Breast epithelium (tissue), 4 donors: ENCODE measurements at places on chromosomes 1 and 21.

- H3K4me3 ChIP-seq, result no peak overlapping the region
- H3K4me1 ChIP-seq, result no peaks in the 10 kb centered on the region
Measured at GRCh38 chr1:18384059-18384458, 96.7 kb upstream of the KLHDC7A start.

DNA sequence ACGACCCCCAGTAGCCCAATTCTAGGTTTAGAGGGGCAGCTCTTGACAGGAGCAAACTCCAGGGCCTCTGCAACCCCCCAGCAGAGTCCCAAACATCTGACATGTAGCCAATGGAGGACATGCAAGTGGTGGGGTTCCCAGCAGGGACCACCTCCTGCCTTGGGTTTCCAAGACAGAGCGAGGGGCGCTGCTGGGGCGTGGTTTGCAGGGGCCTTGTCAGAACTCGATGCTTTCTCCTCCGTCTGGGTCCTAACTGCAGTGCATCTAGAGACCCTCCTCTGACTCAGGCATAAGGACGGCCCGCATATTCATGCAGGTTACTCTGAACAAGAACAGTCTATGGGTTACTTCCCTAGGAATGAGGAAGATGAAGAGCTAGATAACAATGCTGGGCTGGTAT is 17.2 kb downstream of the EPHX1 start:
- H3K27ac ChIP-seq, result no peak overlapping the region
- no peaks in the 10 kb centered on the region for H3K36me3 ChIP-seq
- no peak for DNase-seq
- no peak overlapping the region for H3K4me3 ChIP-seq
- no peaks in the 10 kb centered on the region for H3K4me1 ChIP-seq

GRCh38 chr1:164771619-164772361 is 212.8 kb downstream of the PBX1 start:
- peaks cover 6% of the 10 kb centered on the region for H3K4me1 ChIP-seq
- H3K27me3 ChIP-seq, result no peaks in the 10 kb centered on the region

DNA sequence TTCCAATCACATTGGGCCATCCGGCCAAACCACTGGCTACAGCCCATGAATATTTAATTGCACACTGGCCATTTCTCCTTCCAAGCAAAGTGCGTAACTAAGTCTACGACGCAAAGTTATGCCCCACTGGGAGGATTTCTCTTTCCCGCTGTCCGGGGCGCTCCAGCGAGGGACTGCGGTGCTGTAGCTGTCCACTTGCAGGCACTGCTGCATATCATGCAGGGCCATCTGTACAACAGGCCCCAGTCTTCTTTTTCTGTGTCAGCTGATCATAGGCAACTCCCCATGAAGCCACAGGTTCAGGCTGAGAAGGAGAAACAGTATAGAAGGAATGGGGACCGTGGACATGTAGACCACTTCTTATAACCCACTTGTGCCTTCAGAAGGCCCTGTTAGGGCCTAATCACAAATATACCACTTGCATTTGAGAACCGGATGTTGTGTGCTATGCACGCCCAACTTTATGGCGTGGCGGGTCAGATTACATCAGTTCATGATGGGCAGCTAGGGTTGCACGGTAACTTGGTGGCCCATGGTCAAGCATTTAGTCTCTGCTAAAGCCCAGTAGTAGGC is 58.0 kb downstream of the ADSS2 start:
- DNase-seq, result no peak
- no peaks in the 10 kb centered on the region for H3K4me1 ChIP-seq
- no peak overlapping the region for H3K27ac ChIP-seq
- no peaks in the 10 kb centered on the region for H3K27me3 ChIP-seq
- no peak overlapping the region for H3K4me3 ChIP-seq
- no peaks in the 10 kb centered on the region for H3K36me3 ChIP-seq

- DNase-seq, result no peak
- peak overlapping the region; percentile 69 for H3K27ac ChIP-seq
- H3K36me3 ChIP-seq, result no peaks in the 10 kb centered on the region
- H3K4me1 ChIP-seq, result peaks cover 6% of the 10 kb centered on the region
Measured at GRCh38 chr1:119007670-119008482, 19.7 kb upstream of the TBX15 start.

DNA sequence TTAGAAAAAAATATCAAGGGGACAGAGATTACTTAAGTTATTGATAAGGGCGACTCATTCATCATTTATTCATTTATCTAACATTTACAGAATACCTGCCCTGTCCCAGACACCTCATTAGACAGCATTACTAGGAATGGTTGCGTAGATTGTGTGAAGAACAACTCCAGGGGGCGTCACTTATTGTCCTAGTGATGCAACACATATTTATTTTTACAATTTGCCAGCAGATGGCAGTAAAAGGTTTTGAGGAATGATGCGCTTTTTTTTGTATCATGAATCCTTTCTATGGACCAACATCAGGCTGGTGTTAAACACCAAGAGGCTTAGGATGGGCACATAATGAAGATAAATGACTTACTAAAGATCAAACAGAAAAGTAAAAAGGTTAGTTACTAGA is 5.5 kb downstream of the NCAM2 start:
- no peaks in the 10 kb centered on the region for H3K27me3 ChIP-seq
- H3K27ac ChIP-seq, result no peak overlapping the region
- DNase-seq, result no peak
- H3K4me1 ChIP-seq, result peaks cover 3% of the 10 kb centered on the region
- H3K4me3 ChIP-seq, result no peak overlapping the region

- no peak overlapping the region for H3K27ac ChIP-seq
- no peaks in the 10 kb centered on the region for H3K4me1 ChIP-seq
- H3K36me3 ChIP-seq, result no peaks in the 10 kb centered on the region
- H3K27me3 ChIP-seq, result no peaks in the 10 kb centered on the region
- no peak overlapping the region for H3K4me3 ChIP-seq
- no peak for DNase-seq
Measured at GRCh38 chr1:232226197-232226712, 403.7 kb downstream of the SIPA1L2 start.

GRCh38 chr1:47104816-47105215 is 32.4 kb upstream of the CYP4A22 start:
- no peaks in the 10 kb centered on the region for H3K36me3 ChIP-seq
- DNase-seq, result no peak
- no peaks in the 10 kb centered on the region for H3K4me1 ChIP-seq

DNA sequence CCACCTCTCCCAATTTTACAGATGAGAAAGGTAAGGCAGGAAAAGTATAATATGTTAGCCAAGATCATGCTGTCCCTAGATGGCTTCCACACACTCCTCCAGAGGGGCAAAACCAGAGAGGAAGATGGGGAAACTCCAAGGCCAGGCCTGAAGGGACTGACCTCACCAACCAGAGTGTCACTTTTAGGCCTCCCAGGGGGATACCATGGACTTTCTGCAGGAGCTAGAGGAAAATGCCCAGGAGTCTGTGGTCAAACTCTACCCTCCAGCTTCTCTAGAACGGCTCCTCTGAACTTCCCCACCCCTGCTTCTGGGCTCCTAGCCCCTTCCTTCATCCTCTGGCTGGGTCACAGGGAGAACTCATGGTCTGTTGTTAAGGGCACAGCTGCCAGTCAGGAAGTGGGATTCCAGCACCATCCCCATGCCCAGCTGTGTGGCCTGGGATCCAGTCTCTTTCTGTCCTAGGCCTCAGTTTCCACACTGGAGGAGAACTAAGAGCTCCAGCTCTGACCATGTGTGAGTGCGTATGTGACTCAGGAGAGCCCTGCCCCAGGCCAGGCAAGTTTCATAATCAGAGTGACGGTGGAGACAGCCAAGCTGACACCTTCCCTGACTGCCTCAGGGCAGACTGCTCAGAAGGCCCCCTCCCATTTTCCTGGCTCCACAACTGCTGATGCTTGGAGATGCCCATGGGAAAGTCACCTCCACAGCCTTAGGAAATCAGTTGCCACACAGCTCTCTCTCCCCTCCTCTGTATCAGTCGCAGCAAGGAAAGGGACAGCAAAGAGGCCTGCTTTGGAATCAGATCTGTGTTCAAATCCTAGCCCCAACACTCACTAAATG is 1.9 kb downstream of the IGSF8 start:
- H3K4me1 ChIP-seq, result peaks cover 25% of the 10 kb centered on the region
- H3K27ac ChIP-seq, result peak overlapping the region; percentile 90
- peak overlapping the region; percentile 87 for H3K4me3 ChIP-seq
- H3K36me3 ChIP-seq, result no peaks in the 10 kb centered on the region

GRCh38 chr1:230124186-230125128 is 57.4 kb downstream of the GALNT2 start:
- H3K36me3 ChIP-seq, result no peaks in the 10 kb centered on the region
- no peaks in the 10 kb centered on the region for H3K27me3 ChIP-seq
- H3K4me3 ChIP-seq, result no peak overlapping the region
- DNase-seq, result no peak

GRCh38 chr1:59877108-59877682 is 49.4 kb downstream of the CYP2J2 start:
- no peak overlapping the region for H3K27ac ChIP-seq
- H3K36me3 ChIP-seq, result no peaks in the 10 kb centered on the region
- DNase-seq, result no peak
- H3K4me3 ChIP-seq, result no peak overlapping the region
- no peaks in the 10 kb centered on the region for H3K4me1 ChIP-seq
- H3K27me3 ChIP-seq, result no peaks in the 10 kb centered on the region

- no peaks in the 10 kb centered on the region for H3K36me3 ChIP-seq
- DNase-seq, result no peak
- no peaks in the 10 kb centered on the region for H3K4me1 ChIP-seq
- H3K27me3 ChIP-seq, result no peaks in the 10 kb centered on the region
- H3K27ac ChIP-seq, result no peak overlapping the region
Measured at GRCh38 chr1:236837897-236838296, 42.8 kb downstream of the MTR start.

- no peaks in the 10 kb centered on the region for H3K27me3 ChIP-seq
- no peak overlapping the region for H3K27ac ChIP-seq
- no peak overlapping the region for H3K4me3 ChIP-seq
- H3K36me3 ChIP-seq, result no peaks in the 10 kb centered on the region
- no peaks in the 10 kb centered on the region for H3K4me1 ChIP-seq
Measured at GRCh38 chr1:100713626-100714025, 5.9 kb upstream of the VCAM1 start.

DNA sequence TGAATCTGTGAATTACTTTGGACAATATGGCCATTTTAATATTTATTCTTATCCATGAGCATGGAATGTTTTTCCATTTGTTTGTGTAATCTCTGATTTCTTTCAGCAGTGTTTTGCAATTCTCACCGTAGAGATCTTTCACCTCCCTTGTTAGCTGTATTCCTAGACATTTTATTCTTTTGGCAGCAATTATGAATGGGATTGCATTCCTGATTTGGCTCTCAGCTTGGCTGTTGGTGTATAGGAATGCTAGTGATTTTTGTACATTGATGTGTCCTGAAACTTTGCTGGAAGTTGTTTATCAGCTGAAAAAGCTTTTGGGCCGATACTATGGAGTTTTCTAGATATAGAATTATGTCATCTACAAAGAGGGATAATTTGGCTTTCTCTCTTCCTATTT is 44.2 kb upstream of the NEGR1 start:
- no peaks in the 10 kb centered on the region for H3K36me3 ChIP-seq
- no peak for DNase-seq
- H3K4me1 ChIP-seq, result no peaks in the 10 kb centered on the region
- H3K4me3 ChIP-seq, result no peak overlapping the region
- no peak overlapping the region for H3K27ac ChIP-seq

DNA sequence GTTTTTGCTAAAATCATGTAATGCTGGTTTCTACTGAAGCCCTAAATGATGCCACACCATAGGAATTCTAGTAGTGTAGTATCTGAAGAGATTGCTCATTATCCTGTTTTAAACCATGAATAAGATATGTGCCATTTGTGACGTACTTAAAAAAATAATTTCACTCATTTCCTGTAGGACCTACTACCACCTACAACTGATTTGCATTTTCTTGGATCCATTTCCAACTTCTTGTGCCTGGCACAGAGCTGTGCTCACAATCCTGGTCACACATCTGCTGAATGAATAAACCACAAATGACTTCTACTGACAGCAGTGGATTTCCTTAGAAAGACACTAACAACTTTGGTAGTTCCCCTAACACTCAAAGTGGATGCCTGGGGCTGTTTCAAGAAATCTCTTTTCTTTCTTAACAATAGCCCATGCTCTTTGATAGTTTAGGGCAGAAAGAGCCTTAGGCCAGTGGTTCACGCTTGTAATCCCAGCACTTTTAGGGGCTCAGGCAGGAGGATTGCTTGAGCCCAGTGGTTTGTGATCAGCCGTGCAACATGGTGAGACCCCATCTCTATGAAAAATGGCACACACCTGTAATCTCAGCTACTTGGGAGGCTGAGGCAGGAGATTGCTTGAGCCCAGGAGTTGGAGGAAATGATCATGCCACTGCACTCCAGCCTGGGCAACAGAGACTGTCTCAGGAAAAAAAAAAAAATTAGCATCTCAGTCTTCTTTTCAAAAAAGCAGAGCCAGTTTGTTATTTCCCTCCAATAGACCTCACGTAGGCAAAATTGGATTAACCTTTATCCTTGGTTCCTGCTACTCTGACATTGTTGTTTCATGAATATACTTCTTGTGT is 13.0 kb upstream of the BATF3 start:
- H3K4me3 ChIP-seq, result no peak overlapping the region
- H3K27ac ChIP-seq, result no peak overlapping the region
- no peaks in the 10 kb centered on the region for H3K27me3 ChIP-seq
- no peak for DNase-seq

DNA sequence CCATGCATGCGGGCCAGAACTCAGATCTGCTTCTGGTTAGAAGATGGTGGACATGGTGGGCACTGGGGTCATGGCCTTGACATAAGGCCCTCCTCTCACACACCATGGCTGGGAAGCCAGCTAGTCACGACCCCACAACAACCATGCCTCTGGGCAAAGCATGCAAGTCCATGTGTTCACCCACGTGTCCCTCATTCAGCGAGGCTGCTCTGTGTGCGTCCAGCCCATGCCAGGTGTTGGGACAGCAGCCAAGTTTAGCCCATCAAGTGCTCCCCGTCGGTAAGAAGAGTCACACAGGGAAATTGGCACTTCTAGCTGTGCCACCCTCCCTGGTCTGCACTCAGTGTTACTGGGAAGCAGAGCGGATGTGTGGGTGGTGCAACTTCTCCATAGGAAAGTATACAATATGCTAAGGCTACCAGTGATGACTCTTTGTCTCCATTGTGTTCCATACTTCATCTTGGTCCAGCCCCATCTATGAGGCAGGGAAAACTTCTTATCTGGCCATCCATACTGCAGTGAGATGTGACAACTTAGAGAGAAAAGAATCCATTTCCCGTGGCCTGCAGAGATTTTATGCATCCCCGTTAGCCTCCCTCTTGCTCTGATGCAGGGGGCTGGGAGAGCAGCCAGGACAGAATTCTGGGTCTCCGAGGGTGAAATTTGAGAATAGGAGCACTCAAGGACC is 198.0 kb downstream of the GRIK3 start:
- no peaks in the 10 kb centered on the region for H3K27me3 ChIP-seq
- H3K4me1 ChIP-seq, result no peaks in the 10 kb centered on the region
- DNase-seq, result no peak
- no peak overlapping the region for H3K4me3 ChIP-seq
- H3K36me3 ChIP-seq, result no peaks in the 10 kb centered on the region

- H3K4me1 ChIP-seq, result peaks cover 4% of the 10 kb centered on the region
- H3K4me3 ChIP-seq, result no peak overlapping the region
- H3K36me3 ChIP-seq, result no peaks in the 10 kb centered on the region
- no peak for DNase-seq
- no peaks in the 10 kb centered on the region for H3K27me3 ChIP-seq
Measured at GRCh38 chr1:48018799-48019198, 21.6 kb upstream of the TRABD2B start.
